Stimulated activated CD4-positive, alpha-beta T cell treated with anti-CD3 and anti-CD28 coated beads, Interleukin-1b, Interleukin-23, amount 100 ng/mL, for 4 hours (primary cell): ENCODE measurements at places on chromosomes 16 and 17.

GRCh38 chr16:28859326-28859725, 4.3 kb upstream of the SH2B1 start:
- no peak for DNase-seq

DNA sequence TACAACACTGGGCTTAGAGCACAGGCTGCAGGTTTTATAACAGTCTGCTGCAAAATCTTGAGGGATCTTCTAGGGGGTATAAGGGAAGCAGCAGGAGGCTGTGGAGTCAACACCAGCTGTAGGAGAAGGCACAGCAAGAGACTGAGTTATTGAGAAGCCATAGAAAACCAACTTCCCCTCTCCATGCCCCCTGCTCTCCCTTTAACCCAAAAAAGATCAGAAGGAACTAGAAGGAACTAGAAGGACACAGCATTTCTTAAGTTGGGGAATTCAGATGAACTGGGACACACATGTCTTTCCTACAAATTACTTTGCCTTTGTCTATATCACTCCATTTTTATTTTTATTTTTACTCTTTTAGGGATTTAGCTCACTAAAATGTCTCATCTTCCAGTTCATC, 6.2 kb upstream of the CCL18 start:
- no peak for DNase-seq

DNA sequence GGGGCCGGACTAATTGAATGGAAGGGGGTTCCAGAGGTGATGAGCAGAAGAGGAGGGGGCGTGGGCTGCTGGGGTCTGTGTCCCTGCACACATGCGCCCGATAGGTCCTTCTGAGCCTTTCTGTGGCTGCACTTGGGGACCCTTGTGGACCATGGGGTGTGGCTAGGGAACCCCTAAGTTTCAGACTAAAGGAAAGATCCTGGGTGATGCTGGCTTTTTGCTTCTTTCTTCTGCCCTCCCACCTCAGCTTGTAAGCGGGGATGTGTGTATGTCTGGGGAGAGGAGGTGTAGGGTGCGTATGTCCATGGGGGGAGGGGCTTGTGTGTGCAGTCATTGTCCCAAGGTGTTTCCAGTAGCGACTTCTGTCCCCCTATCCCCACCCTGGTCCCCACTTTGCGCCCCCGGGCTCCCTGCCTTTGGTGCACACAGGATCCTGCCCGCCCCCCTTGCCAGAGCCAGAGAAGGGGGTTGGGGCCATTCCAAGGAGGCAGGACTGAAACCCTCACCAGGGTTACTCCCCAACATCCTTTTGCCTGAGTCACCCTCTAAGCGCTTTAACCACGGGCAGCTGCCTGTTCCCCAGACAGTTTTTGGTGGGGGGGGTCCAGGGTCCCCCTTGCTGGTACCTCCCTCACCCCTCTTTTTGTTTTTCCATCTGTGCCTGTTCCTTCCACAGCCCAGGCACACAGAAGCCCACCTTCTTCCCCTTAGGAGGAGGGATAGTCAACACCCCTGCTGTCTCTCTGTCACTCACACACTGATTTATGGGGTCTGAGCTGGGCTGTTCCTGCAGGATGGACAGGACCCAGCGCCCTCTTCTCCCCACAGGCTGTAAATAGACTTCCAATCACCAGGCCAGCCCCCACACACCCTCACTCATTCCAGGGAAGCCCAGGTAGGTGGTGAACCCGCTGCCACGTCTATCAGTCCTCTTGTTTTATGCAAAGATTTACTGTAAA, 83.2 kb downstream of the ARHGAP23 start:
- no peak for DNase-seq

GRCh38 chr16:80719573-80719972, 84.8 kb downstream of the CDYL2 start:
- no peak for DNase-seq

GRCh38 chr16:4933871-4934395, 3.0 kb downstream of the PPL start:
- DNase-seq: no peak

DNA sequence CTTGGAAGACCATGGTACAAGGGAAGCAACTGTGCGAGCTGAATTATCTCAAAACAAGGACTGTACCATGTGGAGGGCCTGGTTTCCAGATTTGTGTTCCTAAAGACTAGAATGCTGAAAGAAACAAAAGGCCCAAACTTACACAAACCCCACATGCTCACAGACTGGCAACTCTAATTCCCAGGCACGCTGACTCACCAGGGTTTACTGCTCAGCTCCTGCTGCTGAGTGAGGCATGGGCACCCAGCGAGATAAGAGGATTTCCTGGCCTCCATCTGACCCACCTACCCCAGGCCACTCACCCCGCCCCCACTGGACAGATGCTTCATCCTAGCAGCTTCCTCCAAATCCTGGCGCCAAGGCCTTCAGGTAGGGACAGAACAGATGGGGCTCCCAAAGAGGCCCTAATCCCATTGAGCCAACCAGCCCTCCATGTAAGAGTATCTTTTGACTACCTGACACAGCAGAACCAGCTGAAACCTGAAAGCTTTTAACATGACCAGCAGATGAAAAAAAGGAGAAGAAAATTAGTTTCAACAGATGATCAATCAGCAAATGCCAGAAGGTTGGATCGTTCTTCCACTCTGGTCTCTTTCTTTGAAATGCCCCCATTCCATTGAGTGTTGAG, 33.9 kb downstream of the DCUN1D3 start:
- no peak for DNase-seq

DNA sequence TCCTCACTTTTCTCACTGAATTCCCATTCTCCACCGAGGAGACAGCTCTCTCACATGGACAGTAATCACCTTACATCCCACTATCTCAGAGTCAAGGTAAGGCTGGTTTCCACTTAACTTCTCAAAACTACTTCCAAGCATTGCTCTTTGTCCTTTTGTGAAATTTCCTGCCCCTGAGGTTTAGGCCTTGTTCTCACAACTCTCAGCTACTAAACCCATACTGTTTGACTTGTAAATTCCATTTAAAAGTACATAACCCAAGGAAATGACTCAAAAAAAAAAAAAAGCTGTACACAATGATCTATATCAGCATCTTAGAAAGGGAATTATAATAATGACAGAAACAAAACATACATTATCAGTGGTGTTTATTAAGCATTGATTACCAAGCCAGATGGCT, 8.8 kb downstream of the CDC27 start:
- DNase-seq: no peak

- no peak for DNase-seq
These were observed 224.7 kb downstream of the SOX9 start for GRCh38 chr17:72345536-72345935.
